ENCODE measurements at places on chromosomes 1 and 21. TPM values are rescaled to one million over a fixed set of nuclear protein-coding genes. Genes with fewer than 3 reads are reported as not detected.

The HRNR gene
- total RNA-seq = not detected

The CFAP107 gene
- not detected for total RNA-seq

The OR10J1 gene
- not detected for total RNA-seq

The GJA8 gene
- not detected for total RNA-seq

The SLC9C2 gene
- under 0.01 TPM for total RNA-seq

The TGFB2 gene
- 49.2 TPM for total RNA-seq

The ETV3L gene
- not detected for total RNA-seq

The RIPK4 gene
- total RNA-seq = 6.4 TPM

The RSPO1 gene
- total RNA-seq = 0.11 TPM

The PLA2G2F gene
- not detected for total RNA-seq
